ENCODE measurements at places on chromosomes 2 and 18.

GRCh38 chr18:47858607-47859006 lies 71.9 kb downstream of the SMAD2 start:
- DNase-seq = no peak

- DNase-seq = no peak
Measured at GRCh38 chr2:208595386-208596275, 189.0 kb downstream of the PTH2R start.

- no peak for DNase-seq
Measured at GRCh38 chr2:171595896-171596295, 73.6 kb downstream of the CYBRD1 start.

- DNase-seq = no peak
Measured at GRCh38 chr2:45984366-45984765, 312.8 kb upstream of the EPAS1 start.

DNA sequence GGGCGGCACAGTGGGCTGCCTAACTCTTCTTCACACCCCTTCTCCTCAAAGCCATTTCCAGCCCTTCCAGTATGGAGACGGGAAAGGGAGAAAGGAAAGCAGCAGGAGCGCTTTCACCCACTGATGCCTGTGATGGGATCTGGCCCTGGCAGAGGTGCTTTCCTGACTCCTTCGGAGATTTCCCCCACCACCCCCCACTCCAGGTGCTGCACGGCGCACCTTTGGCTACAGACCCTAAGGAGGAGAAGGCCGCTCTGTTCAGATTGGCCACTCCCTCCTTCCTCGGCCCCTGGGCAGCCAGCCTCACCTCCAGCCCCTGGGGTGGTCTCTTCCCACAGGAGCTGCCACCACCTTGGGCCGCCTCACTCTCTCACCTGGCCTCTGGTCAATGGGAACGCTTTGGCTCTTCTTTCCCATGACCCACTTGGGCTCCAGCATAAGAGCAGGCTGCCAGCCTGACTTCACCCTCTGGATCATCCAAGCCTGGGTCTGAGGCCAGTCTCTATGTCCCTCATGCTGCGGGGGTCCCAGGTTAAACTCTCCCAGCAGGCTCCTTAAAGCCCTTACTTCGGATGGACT lies 18.4 kb upstream of the MAL start:
- DNase-seq = no peak

DNA sequence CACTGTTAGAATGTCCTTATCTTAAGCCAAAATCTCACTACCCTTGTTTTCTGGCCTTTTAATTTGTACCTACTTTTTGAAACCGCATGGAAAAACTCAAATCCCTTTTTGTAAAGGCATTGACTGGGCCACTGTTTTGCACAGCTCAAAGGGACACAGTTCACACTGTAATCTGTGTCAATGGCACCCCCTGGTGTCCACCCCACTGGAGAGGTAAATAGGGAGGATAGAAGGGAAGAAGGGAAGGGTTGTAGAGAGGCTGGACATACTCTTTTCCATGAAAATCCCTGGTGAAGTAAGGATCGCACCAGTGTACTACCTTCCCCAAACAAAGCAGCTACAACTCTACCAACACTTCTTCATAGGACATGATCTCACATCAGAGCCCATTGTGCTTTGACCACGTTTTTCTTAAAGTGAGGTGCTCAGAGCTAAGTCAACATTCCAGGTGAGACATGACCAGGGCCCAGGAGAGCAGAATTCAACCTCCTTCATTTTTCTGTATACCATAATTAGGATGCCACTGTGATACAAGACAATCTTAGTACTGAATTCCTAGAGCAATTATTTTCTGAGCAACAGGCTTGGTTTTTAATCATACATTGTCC lies 92.4 kb upstream of the RMDN2 start:
- DNase-seq = peak; percentile 56

DNA sequence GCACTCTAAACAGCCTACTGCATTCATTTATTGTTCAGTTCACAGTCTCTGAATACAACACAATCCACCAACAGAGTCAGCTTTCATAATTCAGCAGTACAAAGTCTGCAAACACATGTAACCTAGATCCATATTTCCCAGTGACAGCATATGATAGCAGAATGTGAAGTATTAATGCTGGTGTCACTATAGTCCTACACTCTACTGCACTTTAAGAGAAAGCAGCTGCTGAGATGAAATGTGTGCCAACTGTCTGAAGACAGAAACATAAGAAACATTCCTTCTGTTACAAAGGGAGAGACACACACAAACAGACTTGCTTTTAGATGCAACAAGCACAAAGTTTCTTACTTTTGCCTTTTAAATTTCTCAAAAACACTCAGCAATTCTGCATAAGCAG lies 441.8 kb downstream of the ZEB2 start:
- no peak for DNase-seq

GRCh38 chr18:35193316-35193715 lies 47.5 kb upstream of the ZNF397 start:
- no peak for DNase-seq

GRCh38 chr2:29053223-29053622 lies 21.1 kb downstream of the PCARE start:
- no peak for DNase-seq

- DNase-seq = no peak
Measured at GRCh38 chr2:197145471-197146056, 165.0 kb downstream of the ANKRD44 start.

- DNase-seq = no peak
Measured at GRCh38 chr2:58476556-58476955, 235.4 kb upstream of the FANCL start.

DNA sequence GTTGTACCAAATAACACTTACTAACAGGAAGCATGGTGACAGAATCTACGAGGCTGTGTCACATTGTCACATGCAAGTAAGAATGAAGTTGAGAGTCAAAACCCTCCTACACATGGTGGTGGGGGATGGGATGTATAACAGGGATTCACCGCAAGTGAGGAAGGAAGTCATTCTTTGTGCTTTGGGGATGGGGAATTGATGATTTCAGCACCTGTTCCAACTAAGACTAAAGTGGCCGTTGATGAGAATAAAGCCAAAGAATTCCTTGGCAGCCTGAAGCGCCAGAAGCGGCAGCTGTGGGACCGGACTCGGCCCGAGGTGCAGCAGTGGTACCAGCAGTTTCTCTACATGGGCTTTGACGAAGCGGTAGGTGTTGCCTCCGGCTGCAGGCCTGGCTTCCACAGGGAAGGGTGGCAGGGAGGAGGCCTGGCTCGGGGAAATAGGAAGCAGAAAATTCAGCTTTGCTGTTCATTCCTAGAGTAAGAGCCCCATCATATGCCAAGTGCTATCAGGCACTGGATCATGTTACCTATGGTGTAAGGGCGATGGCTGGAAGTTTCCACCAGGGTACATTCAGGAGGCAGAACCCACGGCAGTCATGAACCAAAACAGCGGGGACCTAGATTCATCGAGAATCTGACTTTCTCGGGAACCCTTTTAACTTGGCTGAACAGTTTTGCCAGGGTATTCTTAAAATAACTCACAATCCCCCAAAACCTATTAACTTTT lies 120.3 kb downstream of the UXS1 start:
- DNase-seq = no peak

- no peak for DNase-seq
Measured at GRCh38 chr2:80252294-80252986, 52.1 kb downstream of the LRRTM1 start.

DNA sequence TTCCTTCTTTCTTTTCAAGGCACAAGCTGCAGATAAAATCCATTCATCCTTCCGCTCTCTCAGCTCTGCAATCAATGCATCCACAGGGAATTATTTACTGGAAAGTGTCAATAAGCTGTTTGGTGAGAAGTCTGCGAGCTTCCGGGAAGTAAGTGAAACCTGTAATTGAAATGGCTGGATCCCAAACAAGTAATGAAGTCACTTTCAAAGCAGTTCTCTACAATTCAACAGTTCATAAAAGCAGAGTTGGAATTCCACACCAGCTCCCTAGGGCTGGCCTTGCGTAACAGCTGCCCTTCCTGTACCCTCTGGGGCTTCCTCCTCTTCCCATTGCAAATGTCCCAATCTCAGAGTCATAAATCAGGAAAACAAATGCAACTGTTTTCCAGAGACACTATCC lies 9.6 kb downstream of the SERPINB2 start:
- DNase-seq = no peak

DNA sequence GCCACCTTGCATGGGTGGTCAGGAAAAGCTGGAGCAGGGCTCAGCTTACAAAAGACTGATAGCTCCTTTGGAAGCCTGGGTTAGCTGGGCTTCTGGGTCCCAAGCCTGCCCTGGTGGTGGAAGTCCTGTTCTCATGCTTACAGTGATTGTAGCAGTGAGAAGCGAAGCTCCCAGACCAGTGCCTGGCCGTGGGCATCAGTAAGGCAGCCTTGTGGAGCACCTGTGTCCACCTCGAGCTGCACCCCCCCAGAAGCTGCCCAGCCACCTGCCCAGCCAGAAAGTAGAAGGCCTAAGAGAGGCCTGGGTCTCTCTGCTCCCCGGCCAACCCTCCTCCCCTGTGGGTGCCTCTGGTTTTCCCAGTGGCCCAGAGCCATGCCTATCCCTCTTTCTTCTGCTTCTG lies 10.5 kb downstream of the GLI2 start:
- no peak for DNase-seq

DNA sequence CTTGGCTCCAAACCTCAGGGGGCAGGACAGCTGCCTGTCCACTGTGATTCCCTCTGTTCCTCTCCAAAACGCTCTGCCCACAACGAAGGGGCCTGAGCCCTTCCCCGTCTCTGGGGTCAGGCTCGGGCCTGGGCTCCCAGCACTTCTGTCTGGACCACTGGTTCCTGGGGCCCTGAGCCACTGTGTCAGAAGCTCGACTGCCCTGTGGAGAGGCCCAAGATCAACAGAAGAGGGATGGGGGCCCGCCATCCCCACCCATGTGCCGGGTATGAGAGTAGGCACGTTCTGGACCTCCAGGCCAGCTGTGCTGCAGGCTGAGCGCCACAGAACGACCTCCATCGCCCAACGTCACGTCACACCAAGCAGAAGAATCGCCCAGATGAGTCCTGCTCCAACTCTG lies 119.9 kb upstream of the HS6ST1 start:
- no peak for DNase-seq

DNA sequence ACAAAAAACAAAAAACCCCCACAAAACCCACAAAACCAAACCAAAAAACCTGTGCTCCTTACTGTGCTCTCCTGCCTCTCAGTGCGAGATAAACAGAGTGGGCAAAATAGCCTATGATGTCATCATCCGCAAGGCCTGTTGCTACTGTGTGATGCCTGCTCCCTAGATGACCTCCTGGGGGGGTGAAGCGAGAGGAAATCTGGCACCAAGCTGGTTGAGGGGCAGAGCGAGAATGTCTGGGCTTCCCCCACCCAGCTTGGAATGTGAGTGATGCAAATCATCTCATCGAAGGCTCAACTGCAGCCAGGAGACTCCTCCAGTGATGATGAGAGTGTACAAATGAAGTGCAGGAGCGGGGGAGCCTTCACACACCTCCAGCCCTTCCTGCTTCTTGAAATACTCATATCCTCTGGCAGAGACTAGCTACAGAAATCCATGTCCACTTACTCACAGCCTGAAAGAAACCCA lies 57.7 kb upstream of the MAP4K3 start:
- DNase-seq = no peak

DNA sequence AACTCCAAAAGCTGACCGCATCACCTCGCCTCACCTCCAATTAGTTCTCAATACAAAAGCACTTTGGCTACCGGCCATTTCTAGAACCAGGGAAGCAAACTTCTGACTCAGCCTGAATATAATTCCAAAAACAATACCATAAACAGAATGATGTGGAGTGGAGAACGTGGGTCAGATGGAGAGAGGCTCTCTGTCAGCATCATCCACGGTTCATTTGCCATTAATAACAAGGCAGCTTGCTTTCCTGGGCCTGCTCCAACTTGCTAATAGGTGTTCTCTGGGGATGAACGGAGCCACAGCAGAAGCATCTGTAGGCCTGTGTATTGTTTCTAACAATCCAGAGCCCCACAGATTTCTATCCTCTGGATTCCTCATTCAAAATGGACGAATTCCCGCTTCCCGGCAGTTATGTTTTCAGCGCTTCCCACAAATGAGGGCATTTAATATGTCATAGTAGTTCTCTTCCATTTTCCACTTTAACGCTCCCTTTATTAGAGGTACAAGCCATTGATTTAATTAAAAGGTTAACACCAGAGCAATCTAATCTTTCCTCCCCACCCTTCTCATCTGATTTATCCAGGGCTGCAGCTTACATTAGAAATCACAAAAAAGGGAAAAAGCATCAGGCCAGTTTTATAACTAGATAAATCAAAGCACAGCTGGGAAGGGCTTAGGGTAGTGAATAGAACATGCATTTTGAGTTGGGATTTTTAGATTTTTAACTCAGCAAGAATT lies 23.2 kb upstream of the CNTNAP5 start:
- no peak for DNase-seq

All from activated CD4-positive, alpha-beta T cell treated with anti-CD3 and anti-CD28 coated beads, Interleukin-2, amount 50 U/mL, for 24 hours (primary cell).